ENCODE measurements at places on chromosomes 11 and 22. TPM values are rescaled to one million over a fixed set of nuclear protein-coding genes. Genes with fewer than 3 reads are reported as not detected.
A peak's percentile ranks its signal among the peaks of the same experiment; 100 is the strongest.

SF3A1 gene
- 16.3 TPM for total RNA-seq

CNIH2 gene
- total RNA-seq: 6.0 TPM

OR51B5 gene
- total RNA-seq: 1.8 TPM

GUCY1A2 gene
- total RNA-seq: 0.24 TPM

OR56A1 gene
- total RNA-seq: not detected

PIM3 gene
- 12.7 TPM for total RNA-seq

OR10D3 gene
- total RNA-seq: not detected

PPP1R14B gene
- total RNA-seq: 418 TPM

GSTT2B gene
- 21.4 TPM for total RNA-seq

F2 gene
- not detected for total RNA-seq

RBMXL2 gene
- not detected for total RNA-seq

TBX1 gene
- not detected for total RNA-seq

OR5D18 gene
- total RNA-seq: not detected

GRCh38 chr22:20724676-20725454 is 49.0 kb upstream of the SERPIND1 start:
- DNase-seq: no peak

- no peak for DNase-seq
These were observed 48.1 kb downstream of the RPL27A start for GRCh38 chr11:8730697-8731020.

DNA sequence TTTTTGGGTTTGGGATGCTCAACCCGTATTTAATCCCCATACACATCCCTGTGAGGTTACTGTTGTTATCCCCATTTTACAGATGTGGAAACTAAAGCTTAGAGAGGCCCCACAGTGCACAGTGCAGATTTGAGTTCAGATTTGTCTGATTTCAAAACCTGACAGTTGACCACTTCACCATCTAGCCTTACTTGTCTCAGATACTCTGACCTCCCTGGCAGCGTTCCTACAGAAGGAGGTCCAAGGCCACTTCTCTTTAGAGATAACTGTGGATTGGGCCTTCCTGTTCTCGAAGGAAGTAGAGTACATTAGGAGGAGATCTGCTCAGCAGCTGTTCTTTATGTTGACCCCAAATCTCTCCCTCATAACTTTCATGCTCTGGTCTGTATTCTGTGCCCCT is 46.7 kb upstream of the CTTN start:
- no peak for DNase-seq

DNA sequence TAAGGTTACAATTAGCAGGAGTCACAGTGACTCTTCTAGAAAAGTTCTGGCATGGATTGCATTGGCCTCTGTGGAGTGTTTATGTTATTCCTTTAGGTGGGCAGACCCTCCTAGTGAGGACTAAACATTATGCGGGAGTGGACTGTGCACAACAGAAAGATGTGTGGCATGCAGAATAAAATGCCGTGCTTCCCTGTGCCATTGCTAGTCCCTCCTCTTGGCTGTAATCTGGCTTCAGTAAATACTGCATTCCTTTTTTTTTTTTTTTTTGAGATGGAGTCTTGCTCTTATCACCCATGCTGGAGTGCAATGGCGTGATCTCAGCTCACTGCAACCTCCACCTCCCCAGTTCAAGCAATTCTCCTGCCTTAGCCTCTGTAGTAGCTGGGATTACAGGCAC is 45.0 kb downstream of the SLC5A1 start:
- DNase-seq: no peak

GRCh38 chr11:107688322-107688918 is 23.4 kb downstream of the SLN start:
- DNase-seq: no peak

DNA sequence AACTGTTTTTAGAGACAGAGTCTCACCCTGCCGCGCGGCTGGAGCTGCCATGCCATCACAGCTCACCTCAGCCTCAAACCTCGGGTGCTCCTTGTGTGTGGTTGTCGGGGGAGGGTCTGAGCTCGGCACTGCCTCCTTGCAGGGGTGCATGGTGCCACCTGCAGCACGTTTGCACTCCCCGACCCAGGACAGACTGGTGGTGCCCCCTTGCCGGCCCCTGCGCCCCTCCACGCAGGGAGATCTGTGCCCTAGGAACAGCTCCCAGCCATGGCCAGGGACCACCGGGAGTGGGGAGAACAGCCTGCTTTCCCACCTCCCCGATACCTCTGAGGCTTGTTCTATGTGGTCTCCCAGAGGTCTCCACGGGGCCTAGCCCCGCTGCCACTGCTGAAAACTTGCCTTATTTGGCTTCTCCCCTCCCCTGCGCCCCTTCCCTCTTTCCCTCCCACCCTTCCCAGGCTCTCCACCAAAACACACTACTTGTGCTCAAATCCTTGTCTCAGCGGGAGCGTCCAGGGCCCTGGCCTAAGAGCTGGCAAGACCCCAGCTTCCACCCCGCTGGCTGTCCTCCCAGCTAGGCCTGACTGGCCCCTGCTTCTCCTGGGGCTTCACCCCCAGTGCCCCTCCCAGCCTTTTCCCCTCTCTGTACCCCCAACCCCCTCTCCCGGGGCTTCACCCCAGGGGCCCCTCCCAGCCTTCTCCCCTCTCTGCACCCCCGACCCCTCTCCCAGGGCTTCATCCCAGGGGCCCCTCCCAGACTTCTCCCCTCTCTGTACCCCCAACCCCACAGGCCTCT is 13.4 kb upstream of the TPCN2 start:
- DNase-seq: no peak

- no peak for DNase-seq
These were observed 7.3 kb upstream of the FAR1 start for GRCh38 chr11:13661074-13661623.

DNA sequence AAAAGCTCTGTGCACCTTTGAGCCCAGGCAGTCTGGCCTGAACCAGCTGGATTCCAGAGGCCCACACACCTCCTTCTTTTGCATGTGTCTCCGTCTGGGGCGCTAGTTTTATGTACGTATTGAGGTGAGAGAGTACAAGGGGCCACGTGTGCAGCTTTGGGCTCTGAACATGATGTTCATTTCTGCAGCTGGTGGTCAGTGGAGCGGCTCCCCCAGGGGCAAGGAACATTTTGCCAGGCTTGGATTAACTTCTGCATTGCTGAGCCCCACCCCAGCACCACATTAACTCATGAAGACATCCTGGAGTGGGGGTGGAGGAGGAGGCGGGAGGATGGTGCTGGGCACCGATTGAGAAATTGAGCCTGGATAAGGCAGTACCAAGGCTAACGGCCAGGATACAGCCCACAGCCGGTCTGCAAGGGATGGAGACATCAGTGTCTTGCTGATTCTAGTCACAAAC is 13.8 kb downstream of the USP2 start:
- no peak for DNase-seq

- DNase-seq: no peak
These were observed 35.1 kb downstream of the APOL3 start for GRCh38 chr22:36125434-36125833.

- peak; percentile 92 for DNase-seq
These were observed 448.0 kb downstream of the MIAT start for GRCh38 chr22:27105142-27106025.

- no peak for DNase-seq
These were observed 26.0 kb downstream of the LIMK2 start for GRCh38 chr22:31238057-31238456.

- peak; percentile 67 for DNase-seq
These were observed 64.0 kb downstream of the PARVA start for GRCh38 chr11:12441231-12441861.

DNA sequence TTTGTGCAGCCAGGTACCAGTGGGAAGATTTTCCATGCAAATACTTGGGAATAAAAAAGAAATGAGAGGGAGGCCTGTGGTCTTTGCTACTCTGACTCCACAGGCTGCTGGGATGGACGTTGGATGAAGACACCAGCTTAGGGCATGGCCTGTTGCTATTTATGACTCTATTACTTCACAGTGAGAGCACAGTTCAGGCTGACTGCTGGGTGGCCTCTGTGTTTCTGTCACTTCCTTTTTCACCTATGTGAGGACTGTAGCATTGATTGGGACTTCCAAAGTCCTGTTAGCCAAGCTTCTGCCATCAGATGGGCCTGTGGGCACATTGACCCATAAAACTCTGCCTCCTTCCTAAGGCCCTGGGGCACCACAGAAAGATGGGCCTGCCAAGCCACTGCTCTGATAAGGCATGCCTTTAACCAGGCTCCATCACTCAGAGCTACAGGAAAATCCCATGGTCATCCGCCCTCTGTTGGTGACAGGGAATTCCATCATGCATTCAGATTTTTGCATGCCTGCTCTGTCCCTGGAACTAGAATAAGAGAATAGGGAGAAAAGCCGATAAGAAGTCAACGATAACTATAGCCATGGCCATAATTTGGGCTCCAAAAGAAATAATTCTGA is 64.6 kb downstream of the KCNJ1 start:
- peak; percentile 71 for DNase-seq

DNA sequence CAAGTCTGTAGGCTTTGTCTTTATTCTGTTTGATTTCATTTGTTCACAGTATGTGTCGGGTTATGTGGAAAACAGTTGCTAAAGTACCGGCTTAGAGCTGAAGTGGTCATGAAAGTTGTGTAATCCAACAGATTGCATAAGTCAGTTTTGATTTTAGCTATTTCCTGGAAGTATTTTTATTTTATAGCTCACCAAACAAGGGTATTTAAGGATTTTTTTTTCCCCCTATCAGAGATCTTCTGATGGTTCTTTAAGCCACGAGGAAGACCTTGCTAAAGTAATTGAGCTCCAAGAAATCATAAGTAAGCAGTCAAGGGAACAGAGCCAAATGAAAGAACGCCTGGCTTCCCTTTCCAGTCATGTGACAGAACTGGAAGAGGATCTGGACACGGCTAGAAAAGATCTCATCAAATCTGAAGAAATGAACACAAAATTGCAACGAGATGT is 55.9 kb downstream of the PPFIA1 start:
- DNase-seq: no peak

- DNase-seq: no peak
These were observed 5.2 kb upstream of the HINFP start for GRCh38 chr11:119116235-119116594.

DNA sequence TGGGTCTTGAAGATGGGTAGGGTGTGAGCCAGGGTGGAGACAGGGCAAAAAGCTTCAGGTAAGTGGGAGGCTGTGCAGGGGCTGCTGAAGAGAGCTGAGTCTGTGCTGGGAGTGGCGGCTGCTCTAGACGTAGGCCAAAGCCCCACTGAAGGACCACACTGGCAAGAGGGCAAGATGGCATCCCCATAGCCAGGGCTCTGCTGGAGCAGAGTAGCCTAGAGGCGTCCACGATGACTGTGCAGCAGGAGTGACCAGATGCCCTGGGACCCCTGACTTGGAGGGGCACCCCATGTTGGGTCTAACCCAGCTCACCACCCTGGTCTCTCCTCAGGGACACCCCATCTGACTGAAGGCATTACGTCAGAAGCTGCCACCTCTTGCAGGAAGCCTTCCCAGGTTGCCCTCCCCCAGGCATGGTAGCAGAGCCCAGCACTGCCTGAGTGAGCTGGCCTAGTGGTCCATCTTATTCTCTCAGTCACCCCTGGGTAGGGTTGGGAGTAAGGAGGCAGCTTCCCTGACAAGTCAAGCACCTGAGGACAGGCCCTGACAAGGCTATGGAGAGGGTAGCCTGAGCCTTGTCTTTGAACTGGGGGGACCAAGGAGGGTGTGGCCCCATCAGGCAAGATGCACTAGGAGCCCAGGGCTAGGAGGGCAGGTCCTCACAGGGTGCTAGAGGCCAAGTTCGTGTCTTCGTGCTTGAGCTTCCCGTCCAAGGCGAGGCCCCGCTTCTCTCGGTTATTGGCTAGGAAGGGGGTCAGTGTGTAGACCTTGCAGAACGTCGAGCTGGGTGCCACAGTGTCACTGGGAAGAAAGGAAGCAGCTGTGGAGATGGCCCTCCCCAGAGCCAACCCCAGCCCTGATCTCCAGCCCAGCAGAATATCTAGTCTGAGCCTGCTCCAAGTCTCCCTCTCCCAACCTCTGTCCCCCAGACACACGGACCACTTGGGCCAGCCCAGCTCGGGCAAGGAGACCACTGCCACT is 33.1 kb downstream of the TPBGL start:
- no peak for DNase-seq

DNA sequence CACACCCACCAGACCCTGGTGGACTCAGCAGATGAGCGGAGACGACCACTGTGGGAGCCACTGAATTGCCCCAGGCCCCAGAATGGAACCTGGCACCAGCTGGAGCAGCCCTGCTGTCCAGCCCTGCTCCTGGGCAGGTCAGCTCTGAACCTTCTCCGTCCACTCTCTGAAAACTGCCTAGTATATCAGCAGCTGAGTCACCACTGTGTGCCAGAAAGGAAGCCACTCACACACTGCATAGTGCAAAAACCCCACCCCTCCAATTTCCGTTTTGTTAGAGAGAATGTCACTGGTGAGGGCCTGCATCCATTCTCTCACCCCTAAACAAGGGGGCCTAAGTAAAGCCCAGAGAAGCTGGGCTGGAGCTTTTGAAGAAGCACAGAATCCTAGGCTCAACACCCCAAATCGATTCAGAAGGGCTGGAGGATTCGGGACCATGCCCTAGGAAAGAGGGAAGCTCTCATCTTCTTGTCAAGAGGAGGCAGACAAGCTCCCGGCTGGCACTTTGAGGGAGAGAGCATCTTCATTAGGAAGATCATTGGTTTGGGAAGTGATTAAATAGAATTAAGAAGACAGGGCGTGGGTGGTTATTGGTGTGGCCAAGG is 44.5 kb downstream of the GALNT18 start:
- peak; percentile 49 for DNase-seq

DNA sequence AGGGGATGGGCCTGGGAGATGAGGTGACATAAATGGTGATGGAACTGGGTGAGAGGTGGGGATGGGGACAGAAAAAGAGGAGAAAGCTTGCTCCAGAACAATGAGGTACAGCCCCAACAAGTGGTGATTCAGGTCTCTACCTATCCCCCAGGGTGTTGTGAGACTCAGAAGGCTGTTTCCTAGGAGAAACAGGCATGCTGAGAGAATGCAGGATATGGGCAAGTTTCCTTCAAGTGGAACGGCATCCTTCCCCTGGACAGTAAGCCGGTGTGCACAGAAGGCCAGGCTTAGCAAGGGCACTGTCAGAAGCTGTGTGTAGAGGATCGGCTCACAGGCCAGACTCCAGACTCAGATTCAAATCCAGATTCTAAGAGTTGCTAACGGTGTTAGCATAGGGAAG is 34.1 kb upstream of the CRTAM start:
- peak; percentile 66 for DNase-seq

GRCh38 chr11:62889484-62890437 is 9.1 kb downstream of the SLC3A2 start:
- DNase-seq: no peak

- no peak for DNase-seq
These were observed 1.7 kb upstream of the YPEL4 start for GRCh38 chr11:57651408-57651807.

- DNase-seq: no peak
These were observed 172.0 kb downstream of the UVRAG start for GRCh38 chr11:75986966-75987365.

GRCh38 chr11:58659910-58660570 is 37.6 kb downstream of the CNTF start:
- no peak for DNase-seq

GRCh38 chr11:68430801-68431200 is 29.8 kb upstream of the PPP6R3 start:
- DNase-seq: no peak

- no peak for DNase-seq
These were observed 261.9 kb upstream of the PLET1 start for GRCh38 chr11:112522536-112522935.
